ENCODE measurements at places on chromosomes 5 and 9.
A peak's percentile ranks its signal among the peaks of the same experiment; 100 is the strongest.

DNA sequence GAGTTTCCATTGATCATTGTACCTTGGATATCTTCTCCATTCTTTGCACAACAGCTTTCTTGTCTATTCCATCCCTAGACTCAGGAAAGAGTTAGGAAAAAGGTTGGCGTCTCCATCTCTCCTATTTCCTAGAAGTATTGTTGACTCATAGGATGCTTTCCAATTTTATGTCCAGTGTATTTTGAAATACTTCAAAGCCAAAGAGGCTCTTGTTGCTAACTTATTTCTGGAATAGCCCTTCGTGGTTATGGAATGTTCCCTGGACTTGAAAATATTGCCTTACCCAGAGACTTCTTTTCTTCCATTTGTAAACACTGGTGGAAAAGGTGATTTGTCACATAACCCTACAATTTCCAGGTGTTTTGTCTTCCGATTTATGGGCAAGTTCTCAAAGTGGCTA lies 402.3 kb upstream of the ZNF608 start:
- no peak for DNase-seq

- DNase-seq = no peak
Observed at GRCh38 chr5:124810396-124811006, 64.1 kb upstream of the ZNF608 start.

GRCh38 chr9:37197158-37198038 lies 77.0 kb downstream of the ZCCHC7 start:
- peak; percentile 76 for DNase-seq

DNA sequence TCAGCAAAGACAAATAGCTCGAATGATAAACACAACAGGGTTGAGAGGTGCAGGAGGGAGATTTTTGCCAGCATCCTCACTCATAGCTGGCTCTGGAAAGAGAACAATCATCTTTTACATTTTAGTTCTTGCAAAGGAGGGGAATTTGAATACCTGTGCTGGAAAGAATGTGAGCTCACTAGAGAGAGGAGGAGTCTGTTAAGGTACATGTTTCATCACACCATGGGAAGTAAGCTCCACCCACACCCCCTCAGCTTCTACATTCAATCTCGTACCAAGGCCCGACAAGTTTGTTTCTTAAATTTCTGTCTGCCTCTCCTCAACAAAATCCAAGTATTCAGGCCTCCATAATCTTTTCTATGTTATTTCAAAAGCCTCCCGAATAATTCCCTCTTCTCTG lies 254.6 kb downstream of the BRINP1 start:
- no peak for DNase-seq

DNA sequence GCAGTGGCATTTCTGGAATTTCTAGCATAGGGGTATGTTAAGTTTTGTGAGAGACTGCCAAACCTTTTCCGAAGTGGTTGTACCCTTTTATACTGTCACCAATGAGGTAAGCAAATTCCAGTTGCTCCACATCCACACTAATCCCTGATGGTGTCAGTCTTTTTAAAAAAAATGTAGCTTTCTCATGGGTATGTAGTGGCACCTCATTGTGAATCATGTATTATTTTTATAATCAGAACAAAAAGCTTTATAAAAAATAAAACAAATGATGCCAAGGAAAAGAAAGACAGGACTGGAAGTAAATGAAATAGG lies 93.4 kb upstream of the CLINT1 start:
- no peak for DNase-seq

DNA sequence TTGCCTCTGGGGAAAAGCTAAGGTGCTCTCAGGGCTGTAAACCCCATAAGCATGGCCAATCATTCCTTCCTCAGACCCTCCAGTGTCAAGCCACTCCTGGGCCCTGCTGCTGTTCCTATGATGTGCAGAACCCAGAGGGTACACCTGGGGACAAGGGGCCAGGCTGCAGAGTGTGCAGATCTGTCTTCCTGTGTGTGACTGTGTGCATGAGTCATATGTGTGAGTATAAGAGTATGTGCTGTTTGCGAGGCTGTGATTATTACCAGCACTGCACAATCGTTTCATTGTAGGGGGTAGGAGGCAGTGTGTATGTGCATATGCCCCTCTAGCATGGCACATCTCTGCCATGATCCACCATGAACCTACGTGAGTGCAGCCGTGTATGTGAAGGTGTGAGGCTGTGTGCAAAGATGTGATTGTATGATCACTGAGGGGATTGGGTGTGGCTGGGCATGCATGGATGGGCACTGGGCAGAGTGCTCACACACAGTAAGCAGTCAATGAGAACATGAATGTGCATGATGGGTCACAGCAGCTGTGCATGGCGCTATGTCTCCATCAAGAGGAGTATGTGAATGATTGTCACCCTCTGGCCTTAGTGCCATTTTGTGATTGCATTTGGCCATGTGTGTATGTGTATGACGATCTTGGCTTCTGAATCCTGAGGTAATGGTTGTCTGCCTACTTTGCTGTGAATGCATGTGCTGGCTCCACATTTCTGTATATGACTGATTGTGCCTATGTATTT lies 2.4 kb upstream of the OR1K1 start:
- no peak for DNase-seq

DNA sequence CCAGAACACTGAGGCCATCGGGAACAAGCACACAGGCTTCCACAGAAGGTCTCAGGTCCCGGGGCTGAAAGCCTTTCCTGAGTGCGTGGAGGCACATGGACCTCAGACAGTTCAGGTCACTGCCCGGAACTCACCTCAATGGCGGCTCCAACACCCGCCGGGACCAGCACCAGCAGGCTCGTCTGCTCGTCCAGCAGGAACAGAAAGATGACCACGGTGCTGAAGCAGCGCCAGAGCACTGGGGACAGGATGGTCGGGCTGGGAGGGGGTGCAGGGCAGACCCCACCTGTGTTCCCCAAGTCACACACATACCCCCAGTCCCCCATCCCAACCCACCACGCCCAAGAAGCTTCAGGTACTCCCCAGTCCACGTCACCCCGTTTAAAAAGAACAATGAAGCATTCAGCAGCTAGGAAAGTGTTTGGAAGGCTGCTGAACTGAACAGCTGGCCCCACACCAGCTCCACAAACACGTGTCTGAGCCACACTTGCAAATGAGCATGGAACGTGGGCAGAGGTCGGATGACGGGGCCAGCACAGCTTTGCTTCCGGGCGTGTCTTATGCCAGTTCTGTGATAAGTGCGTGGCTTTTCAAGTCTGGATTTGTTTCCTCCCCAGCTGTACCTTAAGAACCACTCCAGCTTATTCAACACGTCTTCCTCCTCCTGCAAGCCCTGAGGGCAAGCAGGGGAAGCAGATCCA lies 14.6 kb downstream of the CLPTM1L start:
- no peak for DNase-seq

DNA sequence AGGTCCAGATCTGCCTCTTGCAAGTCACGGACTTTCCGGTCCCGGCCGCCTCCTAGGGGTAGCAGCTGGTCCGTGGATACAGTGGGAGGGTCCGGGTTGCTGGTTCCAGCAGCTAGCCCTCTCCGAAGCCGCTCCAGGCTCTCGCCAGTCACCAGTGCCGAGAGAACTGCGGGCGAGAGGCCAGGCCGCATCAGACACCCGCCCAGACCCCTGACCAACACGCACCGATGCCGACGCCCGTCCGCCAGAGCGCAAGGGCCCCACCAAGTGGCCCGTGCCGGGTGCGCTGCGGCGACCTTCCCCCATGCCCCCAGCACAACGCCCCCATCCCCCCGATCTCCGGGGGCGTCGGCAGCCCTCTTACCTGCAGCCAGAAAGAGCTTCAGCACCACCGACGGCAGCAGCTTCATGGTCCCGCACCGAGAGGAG lies 470 bp downstream of the HBEGF start:
- peak; percentile 85 for DNase-seq

GRCh38 chr5:115842089-115842935 lies 577 bp downstream of the AP3S1 start:
- peak; percentile 87 for DNase-seq

DNA sequence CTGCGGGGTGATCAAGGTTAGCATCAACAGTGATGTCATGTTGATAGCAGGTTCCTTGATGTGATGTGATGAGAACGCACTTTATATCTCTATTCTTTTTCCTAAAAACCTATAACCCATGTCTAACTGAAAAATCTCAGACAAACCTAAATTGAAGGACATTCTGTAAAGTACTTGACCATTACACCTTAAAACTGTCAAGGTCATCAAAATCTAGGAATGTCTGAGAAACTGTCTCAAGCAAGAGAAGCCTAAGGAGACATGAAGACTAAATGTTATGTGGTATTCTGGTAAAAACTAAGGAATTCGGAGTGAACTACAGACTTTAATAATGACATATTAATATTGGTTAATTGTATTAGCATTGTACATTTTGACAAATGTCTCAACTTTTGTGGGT lies 170.0 kb downstream of the AOPEP start:
- no peak for DNase-seq

DNA sequence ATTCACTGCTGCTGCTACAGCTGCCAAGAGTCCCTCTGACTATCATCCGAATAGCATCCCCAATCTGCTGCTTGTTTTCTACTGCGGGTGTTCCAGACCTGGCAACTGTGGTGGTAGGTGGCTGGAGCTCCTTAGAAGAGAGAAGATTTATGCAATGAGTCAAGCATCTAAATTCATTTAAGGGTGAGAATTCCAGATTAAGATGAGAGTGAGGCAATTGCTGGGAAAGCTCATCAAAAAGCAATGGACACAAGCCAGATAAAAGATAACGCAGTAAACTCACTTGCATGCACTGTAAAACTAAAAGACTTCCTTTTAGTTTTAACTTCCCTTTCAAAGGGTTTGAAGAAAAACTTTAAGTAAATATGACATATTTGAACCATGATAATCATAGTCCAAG lies 3.9 kb downstream of the PLK2 start:
- DNase-seq = no peak

GRCh38 chr5:169595172-169595820 lies 11.7 kb downstream of the SPDL1 start:
- DNase-seq = no peak

DNA sequence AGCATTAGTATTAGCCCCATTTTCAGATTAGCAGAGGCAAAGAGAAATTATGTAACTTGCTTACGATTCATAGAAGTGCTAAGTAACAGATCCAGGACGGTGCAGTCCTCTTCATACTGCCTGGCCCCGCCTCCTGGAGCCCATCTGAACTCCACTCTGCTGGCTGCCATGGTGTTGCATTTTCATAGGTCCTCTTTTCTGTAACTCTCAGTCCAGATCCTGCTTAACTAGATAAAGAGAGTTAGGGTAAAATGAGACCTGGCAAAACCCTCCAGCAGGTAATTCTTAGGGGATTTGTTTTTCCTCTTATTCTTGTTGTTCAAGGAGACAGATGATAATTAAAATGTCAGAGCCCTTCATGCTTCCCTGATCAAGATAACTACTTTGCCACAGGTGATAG lies 135.1 kb upstream of the EFNA5 start:
- peak; percentile 66 for DNase-seq

DNA sequence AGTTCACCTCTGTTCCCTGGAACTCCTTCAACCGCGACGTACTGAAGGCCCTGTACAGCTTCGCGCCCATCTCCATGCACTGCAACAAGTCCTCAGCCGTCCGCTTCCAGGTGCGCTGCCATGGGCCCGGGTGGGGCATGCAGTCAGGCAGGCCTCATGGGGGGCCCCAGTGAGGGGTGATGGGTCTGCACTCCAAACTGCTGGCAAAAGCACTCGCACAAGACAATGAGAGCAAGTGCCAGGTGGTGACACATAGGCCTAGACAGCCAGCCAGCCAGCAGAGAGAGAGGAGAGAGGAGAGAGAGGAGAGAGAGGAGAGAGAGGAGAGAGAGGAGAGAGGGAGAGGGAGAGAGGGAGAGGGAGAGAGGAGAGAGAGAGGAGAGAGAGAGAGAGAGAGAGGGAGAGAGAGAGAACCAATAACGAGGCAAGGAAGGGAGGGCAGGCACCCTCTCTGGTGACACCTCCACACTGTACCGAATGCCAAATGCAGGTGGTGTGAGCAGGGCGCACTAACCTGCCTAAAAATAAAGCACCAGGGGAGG lies 21.0 kb downstream of the DBH start:
- no peak for DNase-seq

DNA sequence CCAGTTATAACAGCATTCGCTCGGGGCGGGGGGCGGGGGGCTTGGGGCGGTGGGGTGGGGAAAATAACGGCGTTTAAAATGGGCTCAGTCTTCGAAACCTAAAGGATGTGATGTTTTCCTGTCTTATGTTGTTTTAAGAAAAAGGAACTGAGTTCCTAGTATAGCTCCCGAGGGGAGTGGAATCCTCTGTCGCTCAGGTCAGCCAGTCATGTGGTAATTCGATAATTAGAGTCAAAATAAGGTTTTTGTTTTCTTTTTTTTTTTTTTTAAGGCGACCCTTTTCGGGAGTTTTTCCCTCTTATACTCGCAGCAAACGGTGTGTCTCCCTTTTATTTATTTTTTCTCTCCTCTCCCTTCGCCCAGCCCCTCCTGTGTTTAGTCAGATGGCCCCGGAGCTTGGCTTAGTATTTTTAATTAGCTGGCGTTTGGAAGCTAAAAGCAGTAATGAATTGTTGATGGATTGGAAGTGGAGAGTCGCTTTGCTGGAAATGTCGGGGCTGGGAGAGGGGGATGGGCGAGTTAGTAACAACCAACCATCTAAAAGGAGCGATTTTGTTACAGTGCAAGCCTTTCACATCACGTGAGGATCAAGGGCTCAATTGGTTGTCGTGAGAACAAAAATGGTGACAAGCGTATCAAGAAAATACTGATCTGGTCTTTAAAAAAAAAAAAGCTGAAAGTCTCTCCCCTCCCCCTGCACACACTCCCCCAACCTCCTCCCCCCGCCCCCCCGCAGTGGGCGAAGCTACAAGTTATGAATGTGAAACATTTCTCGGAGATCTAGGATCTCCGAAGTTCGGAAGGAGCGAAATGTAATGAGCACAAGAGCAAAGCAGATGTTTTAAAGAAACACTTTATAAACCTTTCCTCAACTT lies 714 bp upstream of the ZNF608 start:
- DNase-seq = peak; percentile 93

- DNase-seq = no peak
Observed at GRCh38 chr9:107276966-107277710, 5.9 kb upstream of the RAD23B start.

- DNase-seq = peak; percentile 90
Observed at GRCh38 chr9:81535542-81536241, 153.7 kb downstream of the TLE1 start.

- no peak for DNase-seq
Observed at GRCh38 chr5:96080557-96080956, 118.9 kb upstream of the ELL2 start.

DNA sequence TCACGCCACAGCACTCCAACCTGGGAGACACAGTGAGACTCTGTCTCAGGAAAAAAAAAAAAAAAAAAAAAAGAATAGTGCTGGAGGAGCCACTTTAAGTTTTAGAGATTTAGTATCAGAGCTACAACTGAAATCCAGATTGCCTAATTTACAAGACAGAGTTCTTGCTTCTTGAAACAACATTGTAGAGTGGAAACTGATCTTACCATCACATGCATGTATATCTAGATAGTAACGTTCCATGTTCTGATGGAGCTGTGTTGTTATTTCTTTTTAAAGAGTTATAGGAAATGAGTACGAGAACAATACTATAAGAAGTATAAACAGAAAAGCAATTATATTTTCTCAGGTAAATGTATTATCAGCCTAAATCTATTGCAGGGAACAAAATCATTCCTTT lies 48.9 kb downstream of the TBCA start:
- no peak for DNase-seq

GRCh38 chr5:56734091-56734694 lies 81.2 kb upstream of the MAP3K1 start:
- no peak for DNase-seq

GRCh38 chr9:25177858-25178257 lies 500.4 kb downstream of the TUSC1 start:
- peak; percentile 1 for DNase-seq

Data from neural progenitor cell (in vitro differentiated cells).